ENCODE measurements at places on chromosomes 6 and 20.

- no peak for DNase-seq
Measured at GRCh38 chr6:81340946-81341345, 411.5 kb downstream of the TENT5A start.

GRCh38 chr6:73732845-73733675, 37.1 kb downstream of the CD109 start:
- DNase-seq, result peak; percentile 57

- DNase-seq, result no peak
Measured at GRCh38 chr6:16049168-16049567, 79.7 kb upstream of the MYLIP start.

GRCh38 chr20:7503501-7503900, 436.8 kb downstream of the HAO1 start:
- DNase-seq, result peak; percentile 26

DNA sequence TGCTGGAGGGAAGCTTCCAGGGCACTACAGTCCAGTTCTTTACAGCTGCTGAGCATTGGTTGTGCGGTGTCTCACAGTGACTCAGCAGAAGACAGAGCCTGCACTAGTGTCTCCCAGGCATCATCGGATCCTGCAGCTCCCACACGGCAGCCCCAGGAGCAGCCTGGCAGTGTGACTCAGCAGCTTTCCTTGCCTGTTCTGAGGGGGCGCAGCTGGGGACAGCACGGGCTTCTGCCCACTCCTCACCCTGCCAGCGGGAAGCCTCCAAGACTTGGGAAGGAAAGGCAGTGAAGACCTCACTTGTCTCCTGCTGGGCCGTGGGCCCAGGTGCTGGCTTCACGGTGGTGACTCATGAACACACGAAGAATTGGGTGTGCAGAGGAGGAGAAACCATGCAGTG, 165.4 kb downstream of the SYNDIG1 start:
- DNase-seq, result peak; percentile 44

GRCh38 chr6:167714152-167714551, 112.6 kb upstream of the AFDN start:
- DNase-seq, result no peak

DNA sequence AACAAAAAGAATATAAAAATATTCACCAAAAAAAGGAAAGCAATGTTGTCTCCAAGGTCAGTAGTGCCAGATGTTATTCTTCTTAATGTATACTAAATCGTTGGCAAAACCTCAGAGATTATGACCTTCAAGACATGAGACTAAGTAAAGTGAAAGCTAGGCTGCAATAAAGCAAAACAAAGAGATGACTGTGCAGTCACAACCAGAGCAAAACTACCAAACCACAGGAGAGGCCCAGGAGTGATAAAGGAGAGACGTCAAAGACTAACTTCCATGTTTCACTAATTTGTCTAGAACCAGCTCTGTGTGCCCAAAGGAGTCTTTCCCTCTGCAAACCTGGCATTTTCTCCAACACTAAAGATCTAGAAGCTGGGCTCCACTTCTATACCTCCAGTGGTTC, 155.9 kb upstream of the POU3F2 start:
- DNase-seq, result no peak
